ENCODE measurements at places on chromosomes 13 and 19.

- no peak for DNase-seq
Observed at GRCh38 chr13:101065329-101065728, 351.0 kb downstream of the NALCN start.

- DNase-seq, result no peak
Observed at GRCh38 chr19:13012690-13013608, 17.7 kb downstream of the NFIX start.

DNA sequence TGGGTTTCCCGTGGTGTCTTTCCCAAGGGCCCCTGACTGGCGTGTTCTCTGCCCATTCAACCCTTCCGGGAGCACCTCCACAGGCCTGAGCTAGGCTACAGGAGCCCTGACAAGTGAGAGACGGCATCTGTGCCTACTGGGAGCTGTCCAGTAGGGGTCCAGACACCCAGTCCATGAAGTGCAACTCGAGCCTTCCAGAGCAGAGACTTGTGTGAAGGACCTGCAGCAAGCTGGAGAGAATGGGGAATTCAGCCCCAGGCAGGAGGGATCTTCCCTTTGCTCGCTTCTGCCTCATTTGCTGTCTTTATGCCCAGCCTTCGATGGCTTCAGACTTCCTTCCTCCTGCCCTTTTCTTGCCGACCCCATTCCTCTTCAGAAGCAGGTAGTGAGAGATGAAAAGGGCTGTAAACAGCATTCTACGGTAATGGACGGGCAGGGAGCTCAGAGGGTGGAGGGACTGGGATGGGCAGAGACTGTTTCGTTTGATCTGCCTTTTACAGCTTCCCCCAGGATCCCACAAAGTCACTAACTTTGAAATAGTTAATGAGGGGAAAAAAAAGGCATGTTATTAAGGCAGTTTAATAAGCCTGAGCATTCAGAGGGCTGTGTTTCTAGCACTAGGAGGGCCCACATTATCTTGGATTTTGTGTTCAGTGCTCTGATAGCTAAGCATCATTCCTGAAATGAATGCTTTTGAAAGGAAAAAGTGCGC is 327.6 kb downstream of the FGF9 start:
- no peak for DNase-seq

DNA sequence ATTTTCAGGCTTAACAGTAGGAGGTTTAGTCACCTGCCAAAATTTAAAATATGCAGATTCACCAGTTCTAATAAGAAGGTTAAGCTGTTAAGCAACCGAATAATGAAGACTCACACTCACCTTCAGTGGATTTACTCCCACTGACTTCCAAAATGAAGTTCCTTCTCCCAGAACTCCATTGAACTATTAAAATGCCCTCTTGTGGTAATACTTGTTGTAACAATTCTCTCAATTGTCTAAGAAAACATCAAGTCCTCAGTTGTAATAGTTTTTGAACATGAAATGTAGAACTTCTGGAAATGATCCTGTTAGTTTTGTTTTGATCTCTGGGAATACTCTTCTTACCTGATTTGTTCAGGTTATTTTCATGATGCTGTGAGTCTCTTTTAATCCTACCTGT is 522.0 kb upstream of the ATXN8OS start:
- no peak for DNase-seq

DNA sequence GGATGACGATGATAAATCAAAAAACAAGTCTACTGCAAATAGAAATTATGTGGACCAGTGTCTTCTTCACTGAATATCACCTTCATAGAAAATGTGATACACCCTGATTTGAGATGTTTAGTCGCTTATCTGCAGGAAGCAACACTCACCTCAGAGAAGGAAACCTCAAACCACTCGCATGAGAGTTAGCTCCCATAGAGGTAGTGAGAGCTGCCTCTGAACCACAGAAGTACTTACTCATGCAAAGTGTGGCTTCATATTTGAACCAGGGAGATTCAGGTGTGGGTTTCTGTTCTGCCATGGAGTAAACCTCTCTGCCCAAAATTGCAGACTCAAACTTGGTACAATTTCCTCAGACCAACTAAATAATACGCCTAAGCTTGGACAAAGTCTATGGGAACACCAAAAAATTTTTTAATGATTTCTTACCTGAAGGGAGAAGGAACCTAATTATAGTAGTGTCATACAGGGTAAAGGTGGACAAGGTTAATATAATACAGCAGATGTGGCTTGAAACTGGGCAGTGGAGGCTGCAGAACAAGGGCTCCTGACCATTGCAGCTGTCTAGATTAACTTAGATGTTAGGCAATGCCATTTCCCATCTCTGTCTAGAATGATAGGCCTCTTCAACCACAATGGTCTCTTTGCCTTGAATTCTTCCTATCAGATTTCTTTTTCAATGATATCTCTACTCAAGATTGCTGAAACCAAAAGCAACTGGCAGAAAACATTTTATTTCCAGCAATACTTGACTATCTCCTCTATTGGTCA is 29.6 kb upstream of the RCBTB2 start:
- DNase-seq, result no peak

DNA sequence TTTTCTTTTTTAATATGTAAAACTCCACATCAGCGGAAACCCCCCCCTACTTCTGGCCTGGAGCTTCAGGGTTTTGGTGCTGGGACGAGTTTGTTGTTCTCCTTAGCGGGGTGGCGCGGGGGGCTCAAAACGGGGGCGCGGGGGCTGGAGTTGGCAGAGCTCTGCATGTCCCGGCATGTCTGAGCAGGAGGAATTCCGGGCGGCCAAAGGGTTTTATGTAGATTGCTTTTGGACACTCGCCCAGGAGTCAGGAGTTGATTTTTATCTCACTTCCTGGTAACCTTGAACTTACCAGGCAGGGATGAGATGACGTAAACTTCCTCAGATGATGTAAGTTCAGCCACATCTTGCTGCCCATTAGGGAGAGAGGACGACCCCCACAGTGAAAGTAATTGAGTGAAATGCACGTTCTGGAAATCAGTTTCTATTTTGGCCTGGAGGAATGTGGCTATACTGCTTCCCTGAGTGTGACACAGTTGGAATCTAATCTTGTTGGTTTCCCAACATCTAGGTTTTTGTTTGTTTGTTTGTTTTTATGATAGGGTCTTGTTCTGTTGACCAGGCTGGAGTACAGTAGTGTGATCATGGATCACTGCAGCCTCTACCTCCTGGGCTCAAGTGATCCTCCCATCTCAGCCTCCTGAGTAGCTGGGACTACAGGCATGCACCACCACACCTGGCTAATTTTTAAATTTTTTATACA is 21.0 kb upstream of the GDF15 start:
- peak; percentile 97 for DNase-seq

GRCh38 chr13:74755065-74755464 is 620.9 kb upstream of the KLF12 start:
- DNase-seq, result no peak

GRCh38 chr19:30228835-30229524 is 143.2 kb upstream of the ZNF536 start:
- DNase-seq, result no peak

DNA sequence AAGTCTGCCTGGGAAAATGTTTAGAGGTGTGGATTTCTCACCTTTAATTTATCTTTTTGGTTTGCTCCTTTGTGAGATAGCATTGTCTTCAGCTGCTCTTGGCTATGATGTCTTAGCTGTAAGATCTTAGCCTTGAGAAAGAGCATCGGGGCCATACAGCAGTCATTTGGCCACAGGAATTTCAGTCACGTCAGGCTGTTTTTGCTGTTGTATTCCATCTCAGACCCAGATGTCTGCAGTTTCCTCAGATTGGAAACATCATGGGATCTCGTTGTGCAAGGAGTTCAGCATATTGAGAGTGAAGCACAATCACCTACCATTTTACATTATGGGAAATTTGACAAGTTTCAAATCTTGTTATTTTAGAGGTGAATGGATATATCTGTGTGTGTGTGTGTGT is 89.3 kb upstream of the C1QTNF9B start:
- no peak for DNase-seq

DNA sequence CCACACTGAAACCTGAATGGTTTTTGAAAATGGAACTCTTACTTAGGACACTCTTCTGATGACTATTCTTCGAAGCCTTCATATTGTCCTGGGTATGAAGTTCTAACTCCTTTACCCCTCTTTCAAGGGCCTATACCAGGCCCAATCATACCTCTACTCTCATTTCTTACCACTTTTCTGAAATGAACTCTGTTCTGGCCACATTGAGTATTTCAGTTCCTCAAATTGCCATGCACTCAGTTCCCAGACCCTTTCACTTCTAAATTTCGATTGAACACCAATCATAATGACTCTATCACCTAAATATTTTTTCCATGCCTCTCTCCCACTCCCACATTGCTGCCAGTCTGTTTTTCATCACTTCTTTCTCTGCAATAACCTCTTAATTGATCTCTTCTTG is 53.7 kb downstream of the LACC1 start:
- no peak for DNase-seq

GRCh38 chr13:82963226-82964099 is 918.8 kb downstream of the SLITRK1 start:
- no peak for DNase-seq

DNA sequence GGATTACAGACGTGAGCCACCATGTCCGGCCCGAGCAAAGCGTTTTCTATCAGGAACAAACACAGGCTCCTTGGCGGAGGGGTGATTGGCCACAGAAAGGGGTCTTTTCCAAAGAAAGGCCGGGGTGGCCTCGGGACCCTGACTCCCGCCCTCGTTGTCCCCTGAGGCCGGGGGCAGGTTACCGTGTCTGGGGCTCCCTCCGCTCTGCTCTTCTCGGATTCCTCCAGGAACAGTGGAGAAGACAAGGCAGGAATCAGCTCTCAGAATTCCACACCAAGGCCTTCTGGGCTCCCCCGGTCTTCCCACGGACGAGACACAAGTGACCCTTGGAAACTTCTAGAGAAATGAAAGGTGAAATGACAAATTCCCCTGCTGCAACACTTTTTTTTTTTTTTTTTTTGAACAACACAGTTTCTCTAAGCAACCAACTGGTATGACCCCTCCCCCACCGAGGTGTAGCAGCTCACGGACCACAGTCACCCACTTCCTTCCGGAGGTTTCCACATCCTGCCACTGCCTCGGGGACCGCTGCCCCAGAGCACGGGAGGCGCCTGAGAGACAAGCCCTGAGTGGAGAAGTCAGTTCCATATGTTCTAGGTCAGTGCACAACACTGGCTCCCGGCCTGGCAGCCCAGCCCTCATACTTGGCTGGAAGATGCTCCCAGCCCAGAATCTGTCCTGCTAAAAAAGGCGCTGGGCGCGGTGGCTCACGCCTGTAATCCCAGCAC is 11.0 kb downstream of the MOB3A start:
- no peak for DNase-seq

GRCh38 chr19:11405846-11406643 is 13.1 kb downstream of the RGL3 start:
- no peak for DNase-seq

GRCh38 chr19:52034051-52034728 is 6.0 kb upstream of the ZNF614 start:
- DNase-seq, result no peak

GRCh38 chr19:17755443-17755890 is 4.2 kb downstream of the FCHO1 start:
- DNase-seq, result no peak

- DNase-seq, result peak; percentile 51
Observed at GRCh38 chr19:5293612-5294378, 46.8 kb downstream of the PTPRS start.

DNA sequence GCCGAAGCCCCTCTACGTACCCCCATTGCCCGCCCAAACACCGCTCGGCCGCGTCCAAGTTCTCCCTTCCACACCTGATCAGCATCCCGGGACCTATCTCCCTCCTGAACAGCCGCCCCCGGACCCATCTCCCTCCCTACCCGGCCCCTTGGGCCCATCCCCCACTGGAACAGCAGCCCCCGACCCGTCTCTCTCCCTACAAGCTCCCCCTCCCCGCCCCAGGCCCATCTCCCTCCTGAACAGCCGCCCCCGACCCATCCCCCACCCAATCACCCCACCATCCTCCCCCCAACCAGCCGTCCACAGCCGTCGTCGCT is 610 bp downstream of the ZSCAN1 start:
- no peak for DNase-seq

Measured in HTR-8/SVneo (cell line).